GM06990 (cell line): ENCODE measurements at places on chromosomes 6 and 20.

- no peak for DNase-seq
These were observed 179.9 kb downstream of the ZDHHC14 start for GRCh38 chr6:157560691-157561413.

GRCh38 chr6:132499757-132500156 lies 13.2 kb downstream of the STX7 start:
- no peak for DNase-seq

- DNase-seq: no peak
These were observed 4.0 kb downstream of the ZBTB2 start for GRCh38 chr6:151387175-151387970.

DNA sequence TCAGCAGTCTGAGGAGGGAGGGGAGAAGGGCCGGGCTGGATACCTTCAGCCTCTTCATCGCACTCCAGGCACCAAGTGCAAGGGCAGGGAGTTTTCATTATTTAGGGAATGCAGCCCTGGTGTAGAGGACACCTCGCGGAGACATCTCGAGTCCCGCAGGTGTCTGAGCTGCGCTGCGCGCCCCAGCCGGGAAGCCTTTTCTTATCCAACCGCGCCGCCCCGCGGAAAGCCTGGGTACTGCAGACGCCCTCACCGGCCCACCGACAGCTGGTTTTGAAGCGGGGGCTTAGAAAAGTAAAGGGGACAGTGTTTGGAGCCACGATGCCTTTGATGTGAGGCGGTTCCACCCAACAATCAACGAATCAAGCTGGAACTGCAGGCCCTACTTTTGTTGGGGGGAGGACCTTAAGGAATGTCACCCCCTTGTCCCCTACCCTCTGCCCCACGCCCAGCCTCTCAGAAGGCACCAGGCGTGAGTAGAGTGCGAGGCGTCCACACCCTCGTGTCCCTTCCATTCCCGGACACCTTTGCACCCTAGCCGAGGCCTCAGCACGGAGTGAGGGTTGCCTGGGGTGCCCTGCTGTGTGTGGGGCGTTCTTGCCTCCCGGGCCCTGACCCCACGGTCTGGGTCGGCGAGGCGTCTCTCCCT lies 8.6 kb downstream of the NKX2-2 start:
- DNase-seq: peak; percentile 77

DNA sequence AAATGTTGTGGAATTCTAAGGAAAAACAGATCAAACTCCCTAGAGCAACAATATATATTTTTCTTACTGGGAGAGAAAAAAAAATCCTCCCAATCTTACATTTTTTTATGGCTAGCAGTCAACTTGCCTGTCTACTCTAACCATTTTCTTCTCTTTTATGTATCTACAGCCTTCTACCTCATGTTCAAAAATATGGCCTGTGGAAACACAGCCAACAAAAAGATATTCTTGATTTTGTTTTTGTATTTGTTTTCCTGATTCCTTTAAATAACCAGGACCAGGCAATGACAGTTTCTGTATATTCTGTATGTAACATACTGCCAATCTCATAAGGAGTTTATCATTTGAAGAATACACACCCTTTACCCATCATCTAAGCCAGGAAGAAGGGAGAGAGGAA lies 13.0 kb upstream of the SLC16A10 start:
- no peak for DNase-seq

DNA sequence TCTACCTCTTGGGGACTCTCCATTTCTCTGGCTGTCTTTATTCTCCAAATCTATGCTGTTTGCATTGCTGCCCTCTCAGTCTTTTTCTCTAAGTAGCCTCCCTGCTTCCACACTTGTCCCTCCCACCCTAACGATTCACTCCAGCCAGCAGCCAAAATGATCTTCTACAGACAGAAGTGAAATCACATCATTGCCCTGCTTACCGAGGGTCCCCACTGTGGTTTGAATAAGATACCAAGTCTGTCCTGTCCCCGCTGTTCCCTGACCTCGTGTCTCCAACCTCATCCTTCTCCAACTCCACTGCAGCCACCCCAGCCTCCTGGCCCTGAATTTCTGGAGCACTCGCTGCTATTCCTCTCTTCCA lies 11.5 kb upstream of the OCSTAMP start:
- DNase-seq: no peak

DNA sequence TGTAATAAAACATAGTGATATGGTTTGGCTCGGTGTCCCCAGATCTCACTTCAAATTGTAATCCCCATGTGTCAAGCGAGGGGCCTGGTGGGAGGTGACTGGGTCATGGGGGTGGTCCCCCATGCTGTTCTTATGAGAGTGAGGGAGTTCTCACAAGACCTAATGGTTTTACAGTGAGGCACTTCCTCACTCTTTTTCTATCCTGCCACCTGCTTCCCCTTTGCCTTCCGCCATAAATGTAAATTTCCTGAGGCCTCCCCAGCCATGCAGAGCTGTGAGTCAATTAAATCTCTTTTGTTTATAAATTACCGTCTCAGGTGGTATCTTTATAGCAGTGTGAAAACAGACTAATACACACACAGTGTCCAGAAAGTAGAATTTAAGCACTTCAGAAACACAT lies 78.5 kb downstream of the REPS1 start:
- no peak for DNase-seq

DNA sequence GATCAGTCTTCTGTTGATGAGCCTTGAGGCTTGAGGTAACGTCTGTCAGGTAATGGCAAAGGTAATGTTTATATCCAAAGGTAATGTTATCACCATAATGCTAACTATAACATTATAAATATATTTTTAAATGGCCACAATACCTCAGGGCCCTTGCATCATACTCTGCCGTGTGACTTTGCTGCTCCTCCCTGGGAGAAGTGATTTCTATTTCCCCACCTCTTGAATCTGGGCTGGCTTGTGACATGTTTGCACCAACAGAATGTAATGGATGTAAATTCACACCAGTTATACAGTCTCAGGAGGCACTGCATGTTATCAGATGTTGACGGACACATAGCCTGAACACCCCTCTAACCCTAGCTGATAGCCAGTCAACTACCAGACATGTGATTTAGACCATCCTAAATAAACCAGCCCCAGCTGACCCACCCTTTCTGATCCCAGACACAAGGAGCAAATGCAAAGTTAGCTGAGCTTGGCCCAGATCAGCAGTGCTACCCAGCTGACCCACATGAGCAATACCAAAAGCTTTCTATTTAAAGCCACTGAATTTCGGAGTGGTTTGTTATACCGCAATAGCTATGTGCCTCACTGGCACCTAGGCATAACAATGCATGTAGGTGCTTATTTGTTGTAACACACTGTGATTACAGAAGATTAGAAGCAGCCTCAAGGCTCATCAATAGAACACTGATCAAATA lies 93.8 kb upstream of the SIRPA start:
- no peak for DNase-seq

DNA sequence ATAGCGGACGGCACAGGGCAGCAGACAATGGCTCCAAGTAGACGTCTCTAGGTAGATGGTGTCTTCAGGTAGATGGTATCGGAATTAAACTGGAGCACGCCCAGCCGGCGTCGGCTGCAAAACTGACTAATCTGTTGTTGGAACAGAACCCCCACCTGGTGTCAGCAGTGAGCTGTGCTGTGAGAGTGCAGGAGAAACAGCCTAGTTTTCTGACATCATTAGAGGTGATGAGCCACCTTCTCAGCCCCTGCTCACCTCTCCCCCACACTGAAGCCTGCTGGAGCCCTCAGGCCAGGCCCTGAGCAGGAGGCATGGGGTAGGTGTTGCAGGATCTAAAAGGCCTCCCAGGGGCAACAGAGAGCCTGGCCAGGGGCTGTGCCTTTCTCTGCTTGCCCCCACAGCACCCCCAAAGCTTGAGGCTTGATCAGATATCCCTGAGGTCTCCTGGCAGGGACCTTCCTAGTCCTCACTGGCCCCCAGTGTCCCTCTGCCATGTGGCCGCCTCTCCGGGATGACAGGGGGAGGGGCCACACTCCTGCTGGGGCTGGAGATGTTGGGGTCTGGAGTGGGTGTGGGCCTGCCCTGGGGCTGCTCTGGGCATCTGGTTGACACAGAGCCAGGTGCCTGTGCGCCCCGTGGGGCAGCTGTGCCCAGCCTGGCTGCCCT lies 6.9 kb upstream of the HELZ2 start:
- no peak for DNase-seq

DNA sequence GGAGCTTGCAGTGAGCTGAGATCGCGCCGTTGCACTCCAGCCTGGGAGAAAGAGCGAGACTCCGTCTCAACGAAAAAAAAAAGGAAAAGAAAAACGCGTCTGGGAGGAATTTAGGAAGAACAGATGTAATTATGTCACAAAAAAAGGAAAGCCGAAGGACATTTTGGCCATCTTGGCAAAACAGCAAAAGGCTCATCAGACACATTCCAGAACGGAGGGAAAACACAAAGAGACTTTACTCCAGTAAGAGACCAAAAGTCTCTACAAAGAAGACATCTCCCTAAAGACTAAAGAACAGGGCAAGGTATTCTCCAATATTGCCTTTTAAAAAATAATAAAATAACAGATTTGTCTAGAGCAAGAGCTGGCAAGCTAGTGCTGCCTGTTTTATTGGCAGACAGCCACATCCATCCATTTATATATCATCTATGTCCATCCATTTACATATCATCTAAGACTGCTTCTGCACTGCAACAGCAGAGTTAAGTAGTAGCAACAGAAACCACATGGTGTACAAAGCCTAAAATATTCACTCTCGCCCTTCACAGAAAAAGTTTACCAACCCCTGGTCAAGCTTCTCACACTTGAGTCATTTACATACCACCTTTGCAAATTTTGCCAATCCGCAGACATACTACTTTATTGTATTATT lies 133.9 kb downstream of the ZMYND8 start:
- DNase-seq: no peak

- no peak for DNase-seq
These were observed 88.1 kb downstream of the HMGCLL1 start for GRCh38 chr6:55490871-55491270.

- peak; percentile 8 for DNase-seq
These were observed 39.2 kb upstream of the CENPW start for GRCh38 chr6:126300735-126301134.
